ENCODE measurements at places on chromosomes 5 and 9.

DNA sequence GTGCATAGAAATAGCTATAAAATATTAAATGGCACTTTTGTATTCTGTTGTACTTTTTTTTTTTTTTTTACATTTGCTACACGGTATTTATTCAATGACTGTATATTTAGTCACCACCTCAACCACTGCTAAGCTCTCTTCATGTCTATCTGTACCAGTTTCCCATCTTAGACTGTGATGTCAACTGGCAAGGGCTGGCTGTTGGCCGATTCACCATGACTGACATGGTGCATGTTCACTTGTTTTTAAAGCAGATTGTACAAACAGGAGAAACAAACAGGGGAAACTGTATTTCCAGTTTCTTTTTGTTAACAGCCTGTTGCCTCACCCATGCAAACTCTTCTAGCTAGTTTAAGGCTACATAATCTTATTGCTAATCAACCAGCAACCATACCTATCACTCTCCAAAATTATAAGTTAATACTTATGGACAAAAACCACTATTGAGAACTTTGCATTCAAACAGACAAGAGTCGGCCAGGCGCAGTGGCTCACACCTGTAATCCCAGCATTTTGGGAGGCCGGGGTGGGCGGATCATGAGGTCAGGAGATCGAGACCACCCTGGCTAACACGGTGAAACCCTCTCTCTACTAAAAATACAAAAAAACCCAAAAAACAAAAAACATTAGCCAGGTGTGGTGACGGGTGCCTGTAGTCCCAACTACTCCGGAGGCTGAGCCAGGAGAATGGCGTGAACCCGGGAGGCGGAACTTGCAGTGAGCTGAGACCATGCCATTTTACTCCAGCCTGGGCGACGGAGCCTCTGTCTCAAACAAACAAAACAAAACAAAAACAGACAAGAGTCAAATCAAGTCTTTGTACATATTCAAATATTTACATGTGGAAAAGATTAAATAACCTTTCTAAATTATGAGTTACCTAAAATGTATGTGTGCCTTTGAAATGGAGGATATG, 13.2 kb downstream of the ZFAND5 start:
- H3K4me1 ChIP-seq = no peaks in the 10 kb centered on the region
- no peaks in the 10 kb centered on the region for H3K27me3 ChIP-seq
- H3K36me3 ChIP-seq = peaks cover 24% of the 10 kb centered on the region
- H3K27ac ChIP-seq = no peak overlapping the region
- DNase-seq = no peak

- H3K4me1 ChIP-seq = peaks cover 10% of the 10 kb centered on the region
- peaks cover 14% of the 10 kb centered on the region for H3K27me3 ChIP-seq
- peak overlapping the region; percentile 35 for H3K4me3 ChIP-seq
- DNase-seq = no peak
- H3K27ac ChIP-seq = no peak overlapping the region
- H3K36me3 ChIP-seq = no peaks in the 10 kb centered on the region
Observed at GRCh38 chr5:159310511-159310910, 19.8 kb downstream of the IL12B start.

GRCh38 chr5:179321206-179321987, 23.9 kb downstream of the ADAMTS2 start:
- no peaks in the 10 kb centered on the region for H3K4me1 ChIP-seq
- no peak for DNase-seq
- no peaks in the 10 kb centered on the region for H3K27me3 ChIP-seq
- H3K27ac ChIP-seq = no peak overlapping the region
- H3K4me3 ChIP-seq = no peak overlapping the region
- no peaks in the 10 kb centered on the region for H3K36me3 ChIP-seq

- no peak overlapping the region for H3K27ac ChIP-seq
- no peaks in the 10 kb centered on the region for H3K36me3 ChIP-seq
- H3K27me3 ChIP-seq = no peaks in the 10 kb centered on the region
- DNase-seq = no peak
Observed at GRCh38 chr9:136774416-136775045, 10.2 kb upstream of the LCN15 start.

GRCh38 chr5:147509041-147509709, 693 bp downstream of the DPYSL3 start:
- no peak for DNase-seq
- H3K36me3 ChIP-seq = no peaks in the 10 kb centered on the region
- H3K27ac ChIP-seq = no peak overlapping the region
- no peaks in the 10 kb centered on the region for H3K4me1 ChIP-seq
- H3K27me3 ChIP-seq = no peaks in the 10 kb centered on the region
- H3K4me3 ChIP-seq = no peak overlapping the region

GRCh38 chr5:1291611-1292080, 3.2 kb downstream of the TERT start:
- no peak for DNase-seq
- no peak overlapping the region for H3K27ac ChIP-seq
- no peak overlapping the region for H3K4me3 ChIP-seq
- H3K4me1 ChIP-seq = peaks cover 9% of the 10 kb centered on the region
- H3K27me3 ChIP-seq = no peaks in the 10 kb centered on the region
- H3K36me3 ChIP-seq = no peaks in the 10 kb centered on the region

DNA sequence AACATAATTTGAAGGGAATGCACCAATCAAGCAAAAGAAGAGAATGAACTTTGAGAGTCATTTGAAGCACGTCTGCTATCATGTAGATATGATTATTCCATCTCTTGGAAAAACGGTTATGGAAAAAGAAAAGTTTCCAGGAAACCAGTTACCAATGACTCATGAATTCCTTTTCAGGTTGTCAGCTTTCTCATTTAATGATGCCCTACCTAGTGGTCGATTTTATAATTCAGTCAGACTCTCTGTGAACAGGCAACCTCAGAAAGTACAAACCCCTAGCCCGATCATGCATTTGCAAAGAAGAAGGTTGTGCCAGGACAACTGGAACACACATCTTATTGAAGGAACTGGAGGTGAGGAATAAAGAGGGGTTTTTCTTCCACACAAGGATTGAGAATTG, 355.1 kb upstream of the GRIA1 start:
- no peak overlapping the region for H3K27ac ChIP-seq
- no peak for DNase-seq
- no peaks in the 10 kb centered on the region for H3K27me3 ChIP-seq
- no peaks in the 10 kb centered on the region for H3K4me1 ChIP-seq

DNA sequence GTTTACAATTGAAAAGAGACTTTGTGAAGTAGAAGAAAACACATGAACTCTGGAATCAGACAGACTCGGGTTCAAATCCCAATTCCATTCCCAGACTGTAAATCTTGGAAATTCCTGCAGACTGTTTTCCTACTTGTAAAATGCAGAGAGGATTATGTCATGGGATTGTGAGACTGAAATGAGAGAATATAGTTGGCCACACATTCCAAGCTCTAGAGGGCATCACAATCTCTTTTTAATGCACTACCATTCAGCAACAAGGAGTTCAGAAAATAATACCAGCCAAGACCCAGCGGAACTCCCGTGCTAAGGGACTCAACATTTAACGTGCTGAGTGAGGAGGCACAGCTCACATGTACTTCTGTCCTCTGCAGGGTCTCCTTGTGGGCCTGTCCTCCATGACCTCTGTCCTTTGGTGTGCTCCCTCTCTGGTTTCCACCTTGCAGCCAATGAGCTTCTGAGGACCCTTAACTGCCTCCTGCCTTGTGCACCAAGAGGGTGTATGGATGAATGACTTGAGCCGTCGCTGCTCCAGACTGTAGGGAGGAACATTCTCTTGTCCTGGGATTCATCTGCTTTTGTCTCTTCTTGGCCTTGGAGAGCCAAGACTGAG, 263.5 kb downstream of the NTRK2 start:
- H3K27ac ChIP-seq = no peak overlapping the region
- H3K4me3 ChIP-seq = no peak overlapping the region
- H3K4me1 ChIP-seq = no peaks in the 10 kb centered on the region
- no peaks in the 10 kb centered on the region for H3K27me3 ChIP-seq
- DNase-seq = no peak

- DNase-seq = no peak
- no peaks in the 10 kb centered on the region for H3K36me3 ChIP-seq
- H3K27me3 ChIP-seq = no peaks in the 10 kb centered on the region
- no peak overlapping the region for H3K4me3 ChIP-seq
Observed at GRCh38 chr5:34978681-34979080, 49.3 kb downstream of the DNAJC21 start.

GRCh38 chr5:17992291-17992690, 358.0 kb downstream of the TAF11L14 start:
- no peaks in the 10 kb centered on the region for H3K27me3 ChIP-seq
- H3K4me1 ChIP-seq = no peaks in the 10 kb centered on the region
- no peaks in the 10 kb centered on the region for H3K36me3 ChIP-seq
- DNase-seq = no peak
- no peak overlapping the region for H3K27ac ChIP-seq
- no peak overlapping the region for H3K4me3 ChIP-seq

DNA sequence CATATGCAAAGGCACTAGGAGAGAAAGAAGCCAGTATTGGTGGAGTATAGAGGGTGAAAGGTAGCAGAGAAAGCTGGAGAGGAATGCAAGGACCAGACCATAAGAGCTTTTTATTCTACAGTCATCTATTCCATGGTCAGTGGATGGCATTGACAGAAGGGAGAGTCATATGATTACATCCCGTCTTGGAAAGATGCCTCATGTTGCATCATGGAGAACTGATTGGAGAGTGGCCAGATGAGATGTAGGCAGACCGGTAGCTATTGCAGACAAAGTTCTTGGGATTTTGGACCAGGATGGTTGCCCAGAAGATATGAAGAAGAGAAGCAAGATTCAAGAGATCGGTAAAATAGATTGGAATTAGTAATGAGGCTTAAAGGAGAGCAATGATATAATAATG, 260.7 kb downstream of the CHSY3 start:
- no peaks in the 10 kb centered on the region for H3K27me3 ChIP-seq
- H3K36me3 ChIP-seq = no peaks in the 10 kb centered on the region
- no peak overlapping the region for H3K4me3 ChIP-seq
- no peak for DNase-seq

DNA sequence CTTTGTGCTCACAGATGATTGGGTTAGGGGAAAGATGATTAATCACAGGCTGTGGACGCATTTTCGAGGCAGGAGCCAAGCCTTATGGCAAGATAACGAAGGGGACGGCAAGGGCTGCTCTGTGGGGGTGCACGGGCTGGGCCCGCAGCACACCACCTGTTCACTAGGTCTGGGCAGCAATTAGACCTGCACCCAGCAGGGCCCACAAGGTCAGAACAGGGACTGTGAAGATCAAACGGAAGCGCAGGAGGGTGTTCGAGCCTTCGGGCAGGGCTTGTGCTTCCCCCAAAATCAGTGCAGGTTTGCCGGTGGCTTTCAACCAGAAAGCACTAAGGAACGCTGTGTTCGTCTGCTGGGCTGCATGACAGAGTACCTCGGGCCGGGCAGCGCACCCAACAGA, 73.7 kb downstream of the UBE2QL1 start:
- H3K4me3 ChIP-seq = no peak overlapping the region
- H3K36me3 ChIP-seq = no peaks in the 10 kb centered on the region
- H3K27me3 ChIP-seq = no peaks in the 10 kb centered on the region
- no peak overlapping the region for H3K27ac ChIP-seq

GRCh38 chr9:136013524-136014034, 52.4 kb upstream of the UBAC1 start:
- H3K36me3 ChIP-seq = no peaks in the 10 kb centered on the region
- no peaks in the 10 kb centered on the region for H3K4me1 ChIP-seq
- no peak overlapping the region for H3K27ac ChIP-seq
- no peak overlapping the region for H3K4me3 ChIP-seq
- no peaks in the 10 kb centered on the region for H3K27me3 ChIP-seq

- no peaks in the 10 kb centered on the region for H3K4me1 ChIP-seq
- no peak overlapping the region for H3K27ac ChIP-seq
- no peaks in the 10 kb centered on the region for H3K27me3 ChIP-seq
- no peaks in the 10 kb centered on the region for H3K36me3 ChIP-seq
Observed at GRCh38 chr9:109652971-109653370, 127.0 kb upstream of the PALM2AKAP2 start.

DNA sequence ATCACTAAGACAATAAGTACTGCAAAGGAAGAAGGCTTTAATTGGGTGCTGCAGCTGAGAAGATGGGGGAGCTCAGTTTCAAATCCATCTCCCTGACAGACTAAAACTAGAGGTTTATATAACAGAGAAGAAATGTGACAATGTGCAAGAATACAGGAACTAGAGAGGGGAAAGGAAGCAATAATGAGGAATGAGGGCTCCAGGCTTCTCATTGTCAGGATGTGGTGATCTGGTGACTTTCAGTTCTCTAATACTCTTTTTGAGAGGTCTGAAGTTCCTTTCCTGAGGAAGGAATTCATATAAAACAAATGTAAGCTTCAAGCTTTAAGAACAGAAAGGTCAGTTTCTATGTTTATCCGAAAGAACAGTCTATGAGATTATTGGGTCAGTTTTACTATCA, 42.5 kb upstream of the SPATA31E1 start:
- DNase-seq = no peak
- no peaks in the 10 kb centered on the region for H3K27me3 ChIP-seq
- H3K4me1 ChIP-seq = no peaks in the 10 kb centered on the region
- no peaks in the 10 kb centered on the region for H3K36me3 ChIP-seq
- no peak overlapping the region for H3K4me3 ChIP-seq

- no peaks in the 10 kb centered on the region for H3K36me3 ChIP-seq
- no peak overlapping the region for H3K4me3 ChIP-seq
- no peak for DNase-seq
- H3K27me3 ChIP-seq = no peaks in the 10 kb centered on the region
- no peak overlapping the region for H3K27ac ChIP-seq
Observed at GRCh38 chr9:68997666-68998065, 16.2 kb downstream of the PRKACG start.

- H3K4me1 ChIP-seq = no peaks in the 10 kb centered on the region
- H3K4me3 ChIP-seq = no peak overlapping the region
- DNase-seq = no peak
Observed at GRCh38 chr5:59620535-59621212, 272.9 kb downstream of the PDE4D start.

- H3K27ac ChIP-seq = no peak overlapping the region
- no peak overlapping the region for H3K4me3 ChIP-seq
- no peaks in the 10 kb centered on the region for H3K36me3 ChIP-seq
Observed at GRCh38 chr5:167945542-167946384, 345.7 kb upstream of the WWC1 start.

GRCh38 chr5:111606194-111606593, 93.9 kb upstream of the STARD4 start:
- H3K4me3 ChIP-seq = no peak overlapping the region
- no peak overlapping the region for H3K27ac ChIP-seq
- no peaks in the 10 kb centered on the region for H3K4me1 ChIP-seq
- H3K27me3 ChIP-seq = no peaks in the 10 kb centered on the region
- H3K36me3 ChIP-seq = no peaks in the 10 kb centered on the region

DNA sequence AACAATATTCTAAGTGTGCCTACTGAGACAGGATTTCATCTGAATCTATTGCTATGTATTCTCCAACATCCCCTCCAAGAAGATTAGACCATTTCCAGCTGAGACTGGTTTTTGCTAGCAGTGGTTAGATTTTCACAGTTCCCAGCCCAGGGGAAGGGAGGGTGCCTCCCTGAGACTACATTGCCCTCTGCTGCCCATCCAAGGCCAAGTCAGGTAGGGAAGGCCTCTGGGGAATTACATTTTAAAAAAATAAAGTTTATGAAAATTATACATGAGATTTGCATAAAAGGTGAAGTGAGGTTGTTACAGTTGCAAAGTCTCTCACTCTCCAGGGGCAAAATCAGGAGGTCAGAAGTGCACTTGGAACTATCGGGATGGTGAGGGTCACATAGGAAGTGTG, 28.0 kb upstream of the SYK start:
- H3K27ac ChIP-seq = no peak overlapping the region
- DNase-seq = no peak
- H3K27me3 ChIP-seq = no peaks in the 10 kb centered on the region
- no peaks in the 10 kb centered on the region for H3K36me3 ChIP-seq
